ENCODE measurements at places on chromosomes 2 and 18.

- DNase-seq: no peak
Measured at GRCh38 chr2:168426861-168427260, 29.2 kb upstream of the CERS6 start.

DNA sequence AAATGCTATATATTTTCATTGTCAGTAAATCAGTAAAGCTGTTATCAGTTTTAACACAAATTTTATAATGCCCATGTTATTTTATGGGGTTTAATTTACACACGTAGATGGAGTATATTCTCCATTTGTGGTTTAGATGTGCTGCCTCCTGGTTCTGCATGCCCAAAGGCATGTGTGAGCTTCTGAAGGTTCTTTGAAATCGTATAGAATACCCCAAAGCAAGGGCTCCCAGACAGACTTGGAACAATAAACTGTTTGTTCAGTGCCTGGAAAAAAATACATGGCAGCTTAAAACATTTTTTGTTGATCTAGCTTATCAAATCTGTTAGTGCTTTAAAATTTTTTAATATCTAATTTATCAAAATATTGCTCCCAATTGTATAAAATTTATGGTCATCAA lies 150.4 kb downstream of the GPD2 start:
- no peak for DNase-seq

DNA sequence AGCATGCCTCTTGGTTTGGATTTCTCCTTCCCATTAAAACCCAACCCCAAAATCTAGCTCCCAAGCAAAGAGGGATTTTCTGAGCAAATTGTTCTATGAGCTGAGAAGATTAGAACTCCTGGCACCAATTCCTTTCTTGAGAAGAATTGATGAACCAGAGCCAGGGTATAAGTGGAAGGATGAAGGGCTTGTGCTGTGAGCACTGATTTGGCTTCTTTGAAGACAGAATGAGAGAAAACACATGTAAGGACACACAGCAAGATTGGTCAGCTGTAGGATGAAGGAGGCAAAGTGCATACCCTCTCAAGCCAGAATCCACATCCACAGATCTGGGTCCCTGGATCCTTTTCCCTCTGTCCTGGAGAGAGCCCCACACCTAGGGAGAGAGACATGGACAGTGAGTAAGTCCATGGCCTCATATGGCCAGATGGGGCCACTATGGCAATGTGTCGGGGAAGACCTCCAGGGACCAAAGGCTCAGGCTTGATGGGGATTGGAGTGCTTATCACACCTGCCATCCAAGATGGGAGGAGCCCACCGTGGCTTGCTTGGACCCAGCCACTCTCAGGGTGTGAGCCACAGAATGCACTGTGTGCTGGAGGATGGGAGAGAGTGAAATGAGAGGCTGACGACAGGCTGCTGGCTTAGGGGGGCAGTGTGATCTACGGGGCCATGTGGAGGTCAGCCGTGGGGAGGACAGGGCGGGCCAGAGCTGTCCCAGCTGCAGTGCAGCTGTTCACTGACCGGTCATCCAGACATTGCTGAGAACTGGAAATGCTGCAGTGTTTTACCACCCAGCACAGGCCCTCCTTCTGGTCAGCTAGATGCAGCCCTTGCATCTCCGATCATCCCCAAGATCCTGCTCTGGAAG lies 339.8 kb downstream of the CYP26B1 start:
- no peak for DNase-seq

- no peak for DNase-seq
Measured at GRCh38 chr2:140154706-140155105, 1374.5 kb upstream of the NXPH2 start.

- no peak for DNase-seq
Measured at GRCh38 chr2:158967731-158968395, 577 bp upstream of the TANC1 start.

DNA sequence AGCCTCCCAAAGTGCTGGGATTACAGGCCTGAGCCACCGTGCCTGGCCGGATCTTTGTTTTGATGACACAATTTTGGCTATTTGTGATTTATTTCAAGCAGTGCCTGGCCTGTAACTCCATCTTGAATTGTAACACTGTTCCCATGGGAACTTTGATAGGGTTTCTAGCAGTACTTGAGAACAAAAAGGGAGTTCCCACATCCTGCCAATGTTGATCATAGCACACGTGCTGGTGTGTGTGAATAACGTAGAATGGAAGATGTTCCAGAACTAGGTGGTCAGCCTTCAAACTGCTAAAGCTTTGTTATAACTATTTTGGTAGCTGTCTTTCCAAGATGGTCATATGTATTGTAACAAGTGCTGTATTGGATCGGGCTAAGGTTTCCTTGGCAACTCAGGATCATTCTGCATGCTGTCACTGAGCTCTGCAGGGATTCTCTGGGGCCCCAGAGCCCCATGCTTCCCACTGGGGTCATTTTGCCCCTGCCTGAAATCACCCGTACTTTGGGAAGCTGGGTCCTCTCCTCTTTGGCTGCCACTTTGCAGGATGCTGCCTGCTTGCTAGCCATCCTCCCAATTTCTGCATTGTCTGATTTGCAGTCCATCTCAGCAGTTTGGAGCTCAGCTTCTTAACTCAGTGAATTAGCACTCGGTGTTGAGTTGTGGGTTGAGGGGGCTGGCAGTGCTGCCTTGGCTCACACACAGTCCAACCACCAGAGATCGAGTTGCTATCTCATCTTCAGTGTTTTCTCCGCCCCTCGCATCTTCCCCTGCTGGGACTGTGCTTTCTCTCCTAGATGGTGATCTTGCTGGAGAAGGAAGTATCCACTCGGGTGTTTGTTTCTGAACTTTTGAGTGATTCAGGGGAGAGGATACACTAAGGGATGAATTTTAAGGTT lies 26.8 kb downstream of the SH3RF3 start:
- no peak for DNase-seq

GRCh38 chr2:207316484-207316883 lies 150.7 kb upstream of the KLF7 start:
- no peak for DNase-seq

GRCh38 chr2:60717691-60718090 lies 38.4 kb upstream of the PAPOLG start:
- DNase-seq: no peak

GRCh38 chr2:61368687-61369665 lies 101.9 kb downstream of the USP34 start:
- DNase-seq: no peak

GRCh38 chr2:240524963-240525718 lies 32.6 kb downstream of the ANKMY1 start:
- no peak for DNase-seq

DNA sequence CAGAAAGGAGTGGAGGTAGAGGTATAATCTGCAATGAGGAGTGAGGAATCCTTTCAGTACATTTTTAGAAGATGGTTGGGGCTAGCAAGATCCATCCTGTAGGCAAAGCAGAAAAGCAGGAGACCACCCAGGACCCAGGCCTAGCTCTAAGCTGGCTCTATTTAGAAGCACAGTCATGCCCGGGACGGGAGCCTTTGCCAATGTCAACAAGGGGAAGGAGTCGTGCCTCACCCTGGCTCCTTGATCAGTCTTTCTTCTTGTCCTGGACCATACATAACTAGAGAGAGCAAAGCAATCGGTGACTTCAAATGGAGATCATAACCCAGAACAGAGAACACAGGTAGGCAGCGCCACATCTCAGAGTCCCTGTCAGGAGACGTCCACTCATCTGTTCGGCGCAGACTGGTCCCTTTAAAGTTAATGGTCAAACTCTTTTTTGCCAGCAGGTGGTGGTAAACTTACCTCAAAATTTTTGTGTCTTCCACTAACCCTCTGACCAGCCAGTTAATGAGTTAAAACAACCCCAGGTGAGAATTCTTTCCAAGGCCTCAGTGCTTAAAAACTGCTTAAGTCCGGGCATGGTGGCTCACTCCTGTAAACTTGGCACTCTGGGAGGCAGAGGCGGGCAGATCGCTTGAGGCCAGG lies 8.0 kb downstream of the MC5R start:
- DNase-seq: no peak

- no peak for DNase-seq
Measured at GRCh38 chr2:34423301-34423700, 824.2 kb upstream of the FAM98A start.

DNA sequence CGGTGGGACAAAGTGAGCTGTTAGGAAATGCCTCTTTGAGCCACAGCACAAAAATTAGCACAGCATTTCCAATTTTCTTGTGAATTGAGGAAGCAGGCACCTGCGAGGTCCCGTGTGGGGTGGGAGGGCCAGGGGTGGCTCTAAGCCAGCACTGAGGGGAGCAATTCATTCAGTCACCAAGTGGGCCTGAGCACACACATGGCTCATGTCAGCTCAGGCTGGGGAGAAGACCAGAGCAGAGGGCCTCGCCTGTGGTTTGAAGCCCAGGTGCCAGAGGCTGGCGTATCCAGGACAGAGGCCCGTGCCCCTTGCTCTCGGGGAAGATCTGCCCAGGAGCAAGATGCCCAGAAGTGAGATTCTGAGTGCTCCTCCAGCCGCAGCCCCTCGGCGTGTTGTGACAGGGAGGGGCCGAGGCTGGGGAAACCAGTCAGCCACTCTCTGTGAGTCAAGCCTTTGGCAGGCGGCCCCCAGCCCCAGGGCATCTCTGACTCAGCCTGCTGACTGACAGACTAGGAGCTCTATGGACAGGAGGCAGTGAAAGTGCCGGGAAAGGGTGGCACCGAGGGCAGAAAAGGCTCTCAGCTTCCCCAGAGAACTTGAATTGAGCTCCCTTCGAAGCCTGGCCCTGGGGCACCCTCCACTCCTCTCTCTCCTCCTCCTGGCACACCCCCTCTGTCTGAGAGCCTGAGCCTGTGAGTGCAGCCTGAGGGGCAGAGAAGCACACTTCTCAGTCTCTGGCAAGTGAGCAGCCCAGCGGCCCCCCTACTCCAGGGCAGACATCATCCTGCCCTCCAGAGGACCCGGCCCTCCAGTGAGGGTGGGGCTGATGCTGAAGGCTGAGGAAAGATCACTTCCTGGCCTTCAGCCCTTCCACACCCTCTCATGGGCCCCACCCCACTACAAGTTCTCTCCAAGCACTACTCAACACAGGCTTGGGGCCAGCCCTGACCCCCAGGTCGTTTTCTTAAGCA lies 32.3 kb downstream of the CYP26B1 start:
- DNase-seq: no peak

- no peak for DNase-seq
Measured at GRCh38 chr18:8040021-8040420, 472.9 kb downstream of the PTPRM start.

DNA sequence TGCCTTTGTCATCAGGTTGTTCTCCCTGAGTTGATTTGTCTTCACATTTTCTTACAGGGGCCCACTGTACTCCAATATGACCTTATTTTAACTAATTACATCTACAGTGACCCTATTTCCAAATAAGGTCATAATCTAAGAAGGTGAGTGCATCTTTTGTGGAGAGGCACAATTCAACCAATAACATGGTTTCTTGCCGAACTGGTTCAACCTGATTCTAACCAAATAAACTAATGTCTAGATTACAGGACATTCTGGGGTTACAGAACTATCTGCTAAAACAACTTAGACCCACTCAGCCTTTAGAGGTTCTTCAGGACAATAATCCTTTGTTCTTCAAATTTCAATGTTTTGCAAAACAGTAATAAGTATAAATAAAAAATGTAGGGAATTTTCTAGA lies 496.5 kb upstream of the SOX11 start:
- no peak for DNase-seq

GRCh38 chr2:86443631-86444350 lies 2.6 kb downstream of the KDM3A start:
- DNase-seq: no peak

DNA sequence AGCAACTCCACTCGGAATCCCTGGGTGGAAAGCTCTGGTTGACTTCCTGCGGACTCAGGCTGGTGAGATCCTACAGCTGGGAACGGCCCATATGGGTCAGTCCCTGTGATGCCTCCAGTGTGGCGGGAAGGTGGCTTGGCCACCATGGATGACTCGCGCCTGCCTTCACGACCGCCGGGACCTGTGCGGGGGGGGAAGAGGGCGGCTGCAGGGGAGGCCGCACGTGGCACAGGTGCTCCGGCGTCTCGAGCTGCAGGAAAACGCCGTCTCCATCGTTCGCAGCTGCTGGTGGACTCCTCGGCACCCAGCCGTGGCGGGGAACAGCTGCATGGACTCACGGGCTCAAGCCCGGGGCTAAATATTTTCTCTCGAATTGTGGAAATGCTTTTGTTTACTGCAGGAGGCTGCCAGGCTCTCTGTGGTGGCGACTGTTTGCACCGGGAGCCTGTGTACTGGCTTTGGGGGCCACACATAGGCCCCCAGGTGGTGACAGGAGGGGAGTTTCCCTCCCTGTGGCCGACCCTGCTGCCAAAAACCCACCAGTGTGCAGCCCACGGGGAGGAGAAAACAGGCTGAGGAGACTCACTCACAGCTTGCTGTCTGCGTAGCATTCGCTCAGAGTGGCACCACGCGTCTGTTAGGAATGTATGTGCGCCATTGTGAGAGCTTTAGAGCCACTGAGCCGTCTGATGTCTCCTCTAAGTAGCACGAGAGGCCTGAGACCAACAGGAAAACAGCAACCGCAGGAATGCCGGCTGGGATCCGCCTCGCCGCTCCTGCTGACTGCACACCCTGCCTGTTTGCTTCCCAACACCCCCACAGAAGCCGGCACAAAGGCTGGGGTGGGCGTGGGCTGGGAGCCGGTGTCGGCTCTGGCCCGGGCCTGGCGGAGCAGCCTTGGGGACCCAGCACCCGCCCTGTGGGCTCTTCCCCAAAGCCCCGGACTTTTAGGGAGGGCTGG lies 89.2 kb downstream of the NFATC1 start:
- no peak for DNase-seq

GRCh38 chr18:44761812-44762211 lies 81.1 kb downstream of the SETBP1 start:
- DNase-seq: no peak

DNA sequence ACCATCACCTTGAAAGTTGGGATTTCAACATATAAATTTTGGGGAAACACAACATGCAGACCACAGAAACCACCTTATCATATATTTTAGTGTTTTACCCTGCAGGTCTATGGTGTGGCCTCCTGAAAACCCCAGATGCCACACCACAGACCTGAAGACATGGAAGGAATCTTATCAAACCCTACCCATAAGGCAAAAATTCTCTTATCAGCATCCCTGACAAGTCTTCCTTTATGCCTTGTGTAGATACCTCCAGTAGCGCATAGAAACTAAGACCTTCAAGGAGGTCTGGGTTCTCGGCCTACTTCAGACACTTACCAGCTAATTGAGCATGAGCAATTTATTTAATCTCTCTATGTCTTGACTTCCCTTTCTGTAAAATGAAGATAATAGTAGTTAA lies 59.1 kb upstream of the SLC14A2 start:
- DNase-seq: no peak

All from CD4-positive, alpha-beta T cell treated with Interleukin-1 beta for 1 hour (primary cell).